ENCODE measurements at places on chromosomes 3 and 15. TPM values are rescaled to one million over a fixed set of nuclear protein-coding genes. Genes with fewer than 3 reads are reported as not detected.

The UBE2Q2 gene
- 21.5 TPM for polyA plus RNA-seq

- no peak for DNase-seq
Observed at GRCh38 chr3:153266619-153267018, 104.6 kb downstream of the RAP2B start.

GRCh38 chr3:20038699-20039465, 1.4 kb upstream of the KAT2B start:
- DNase-seq, result no peak

DNA sequence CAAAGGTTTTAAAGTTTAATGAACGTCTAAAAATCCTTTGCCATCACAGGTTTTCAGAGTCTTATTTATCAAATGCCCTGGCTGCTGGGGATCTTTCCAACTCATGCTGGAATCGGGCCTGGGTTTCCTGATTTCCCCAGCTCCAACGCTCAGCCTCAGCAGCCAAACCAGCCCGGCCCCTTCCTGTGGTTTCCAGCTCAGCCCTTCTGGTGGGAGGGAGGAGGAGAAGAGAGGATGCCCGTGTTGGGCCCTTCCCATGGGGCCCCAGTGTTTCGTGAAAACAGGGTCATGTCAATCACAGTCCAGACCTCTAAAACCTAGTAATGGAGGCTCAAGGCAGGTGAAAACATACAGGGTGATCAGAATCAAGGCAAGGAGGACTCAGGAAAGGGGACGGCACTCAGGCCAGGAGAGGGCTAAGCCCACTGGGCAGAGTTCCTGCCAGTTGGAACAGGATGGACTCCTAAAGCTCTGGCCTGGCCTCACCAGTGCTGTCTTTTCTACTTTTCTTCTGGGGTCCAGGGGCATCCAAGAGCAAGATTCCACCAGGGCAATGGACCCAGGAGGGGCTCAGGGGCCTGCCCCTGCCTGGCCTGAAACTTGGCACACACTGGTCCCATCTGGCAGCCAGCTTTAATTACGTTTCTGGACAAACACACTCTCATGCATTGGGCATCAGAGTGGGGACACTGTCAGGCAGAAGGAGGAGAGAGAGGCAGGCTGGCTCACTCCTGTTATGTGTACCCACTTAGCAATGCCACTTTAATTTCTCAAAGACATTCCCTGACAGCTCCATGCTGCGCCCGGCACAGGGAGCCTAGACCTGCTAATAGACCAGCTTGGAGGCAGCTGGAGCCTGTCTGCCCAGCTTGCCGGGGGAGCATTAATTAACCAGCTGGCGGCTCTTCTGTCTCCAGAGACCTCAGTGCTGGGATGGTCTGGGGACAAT, 194.6 kb downstream of the FAM43A start:
- DNase-seq, result no peak

GRCh38 chr3:192515664-192516045, 211.7 kb downstream of the FGF12 start:
- DNase-seq, result no peak

GRCh38 chr3:60290122-60290492, 961.1 kb downstream of the FHIT start:
- DNase-seq, result no peak

Measured in mammary epithelial cell (primary cell).